ENCODE measurements at places on chromosomes 7 and 10. TPM values are rescaled to one million over a fixed set of nuclear protein-coding genes. Genes with fewer than 3 reads are reported as not detected.
A peak's percentile ranks its signal among the peaks of the same experiment; 100 is the strongest.

Gene GOLGA7B
- 0.29 TPM for total RNA-seq

Gene LAMB1
- 198 TPM for total RNA-seq

Gene LEP
- total RNA-seq, result 0.89 TPM

DNA sequence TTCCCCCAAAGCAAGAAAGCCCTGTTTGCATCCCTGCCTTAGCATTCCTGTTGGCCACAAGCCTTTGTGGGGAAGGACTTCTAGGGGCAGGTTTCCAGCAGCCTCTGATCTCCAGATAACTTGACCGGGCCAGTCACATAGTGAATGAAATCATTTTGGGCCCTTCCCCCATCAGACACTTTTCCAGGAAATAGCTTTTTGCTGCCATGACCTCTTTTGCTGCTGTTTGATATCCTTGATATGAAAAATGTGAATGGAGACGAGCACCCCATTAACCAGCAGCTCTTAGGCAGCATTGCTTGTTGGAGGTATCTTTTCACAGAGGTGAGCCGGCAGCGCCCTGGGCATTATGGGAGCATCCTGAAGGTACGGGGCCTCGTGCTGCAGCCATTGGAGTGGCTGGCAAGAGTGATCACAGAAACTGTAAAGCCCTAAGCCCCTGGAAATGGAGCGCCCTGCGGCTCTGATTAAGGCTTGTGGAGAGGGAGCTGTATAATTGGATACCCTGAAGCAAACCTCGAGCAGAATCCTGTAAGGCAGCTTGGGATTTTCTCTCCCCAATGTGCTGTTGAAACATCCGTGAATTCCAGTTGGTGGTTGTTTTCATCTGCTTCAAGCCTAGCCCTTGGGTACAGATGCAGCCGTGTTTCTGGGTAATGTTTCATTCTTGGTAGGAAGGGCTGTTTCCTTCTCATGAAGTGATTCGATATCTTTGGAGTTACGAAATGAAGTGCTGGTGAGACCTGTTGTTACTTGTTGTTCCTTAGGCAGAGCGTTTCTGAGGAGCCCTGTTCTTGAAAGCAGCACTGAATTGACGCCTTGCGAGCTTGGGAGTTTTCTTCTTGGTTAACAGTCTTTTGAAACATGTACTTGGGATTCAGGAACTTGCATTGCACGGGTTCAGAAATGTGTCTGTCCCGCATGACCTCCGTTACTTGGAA lies 179.0 kb downstream of the PTEN start:
- peak; percentile 64 for DNase-seq
